D721Med (cell line): ENCODE measurements at places on chromosomes 2 and 18.

GRCh38 chr2:189440644-189440946 is 679 bp upstream of the WDR75 start:
- no peak for DNase-seq

DNA sequence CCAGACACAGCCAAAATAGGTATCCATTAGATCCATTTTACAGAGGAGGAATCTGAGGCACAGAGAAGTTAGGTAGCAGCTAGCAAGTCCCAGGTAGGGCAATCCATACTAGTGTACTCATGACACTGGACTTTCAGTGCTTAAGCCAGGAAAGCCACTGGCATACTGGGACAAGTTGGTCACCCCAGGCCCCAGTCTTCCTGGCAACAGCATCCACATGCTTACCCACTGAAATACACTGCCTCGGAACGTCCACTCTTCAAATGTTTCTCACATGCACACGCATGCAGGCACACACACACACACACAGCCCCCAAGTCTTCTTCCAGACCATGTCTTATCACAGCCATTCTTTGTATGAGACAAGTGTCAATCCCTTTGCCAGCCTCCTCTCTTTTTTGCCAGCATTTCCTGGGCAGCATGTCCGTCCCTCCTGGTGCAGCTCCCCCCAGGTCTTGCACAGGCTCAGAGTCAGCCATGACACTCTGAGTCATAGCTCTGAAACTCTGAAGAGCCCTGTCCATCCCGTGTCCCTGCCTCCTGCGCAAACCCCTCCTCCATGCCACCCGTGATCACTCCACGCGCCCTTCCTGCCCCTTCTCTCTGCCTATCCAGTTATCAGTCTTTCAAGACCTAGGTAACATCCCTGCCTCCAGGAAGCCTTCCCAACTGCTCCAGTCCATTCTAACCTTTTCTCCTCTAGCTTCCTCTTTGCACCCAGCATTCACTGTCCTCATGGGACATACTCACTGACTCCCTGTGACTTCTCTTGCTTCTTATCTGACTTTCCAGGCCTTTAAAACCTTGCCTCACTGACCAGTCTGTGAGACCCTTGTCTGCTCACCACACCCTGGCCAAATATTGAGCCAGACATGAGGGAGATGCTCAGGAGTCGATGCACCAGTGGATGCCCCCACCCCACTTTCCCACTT is 10.9 kb upstream of the TEX261 start:
- DNase-seq, result no peak

- DNase-seq, result no peak
Measured at GRCh38 chr18:55555395-55556027, 32.5 kb downstream of the TCF4 start.

DNA sequence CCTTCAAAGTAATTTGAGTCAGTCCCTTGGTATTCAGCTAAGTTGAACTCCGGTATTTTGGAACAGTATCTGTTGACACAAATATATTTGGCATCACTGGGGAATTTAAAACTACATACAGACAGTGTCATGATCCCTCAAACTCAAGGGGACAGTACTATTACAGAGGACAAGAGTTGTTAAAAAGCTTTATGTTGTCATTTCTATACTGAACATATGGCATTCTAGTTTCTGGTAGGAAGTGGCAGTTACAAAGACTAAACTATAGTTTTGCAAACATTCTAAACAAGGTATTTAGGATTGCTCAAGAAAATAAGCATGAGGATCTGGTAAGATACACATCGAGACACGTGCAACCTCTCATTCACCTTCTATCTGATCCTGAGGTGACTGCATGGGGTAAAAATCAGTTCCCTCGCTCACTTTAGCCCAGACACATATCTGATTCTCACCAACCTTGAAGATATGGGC is 16.6 kb upstream of the CCNYL1 start:
- DNase-seq, result no peak

DNA sequence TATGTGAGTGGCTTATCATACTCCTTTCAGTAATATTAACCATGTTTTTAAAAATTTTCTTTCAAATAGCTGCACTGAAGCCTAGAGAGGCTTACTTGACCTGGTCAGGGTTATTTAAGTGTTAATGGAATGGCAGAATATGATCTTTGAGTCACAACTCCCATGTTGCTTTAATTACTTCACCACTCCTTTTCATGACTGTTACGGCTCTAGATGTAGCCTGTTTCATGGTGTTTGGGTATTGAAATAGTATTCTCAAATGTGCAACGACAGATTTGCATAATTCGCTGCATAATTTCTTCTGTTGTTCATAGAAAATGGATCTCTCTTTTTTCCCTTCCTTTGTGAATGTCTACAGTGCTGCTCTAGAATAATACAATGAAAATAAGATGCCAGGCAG is 51.6 kb upstream of the PLA2R1 start:
- no peak for DNase-seq

GRCh38 chr2:109375656-109376055 is 238.1 kb downstream of the SEPTIN10 start:
- DNase-seq, result no peak

DNA sequence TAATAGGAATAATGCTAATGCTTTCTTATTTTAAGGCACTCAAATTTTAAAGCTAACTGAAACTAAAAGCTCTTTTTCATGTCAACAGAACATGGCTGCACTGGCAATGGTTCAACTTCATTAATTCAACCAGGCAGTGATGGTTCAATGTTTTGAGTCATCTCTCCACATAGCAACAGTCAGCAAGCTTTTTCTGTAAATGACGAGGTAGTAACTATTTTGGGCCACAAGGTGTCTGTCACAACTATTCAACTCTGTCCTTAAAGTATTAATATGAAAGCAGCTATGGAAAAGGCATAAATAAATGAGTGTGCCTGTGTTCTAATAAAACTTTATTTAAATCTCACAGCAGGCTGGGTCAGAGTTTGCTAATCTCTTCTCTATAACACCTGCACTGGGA is 1425.6 kb upstream of the PIK3C3 start:
- DNase-seq, result no peak

DNA sequence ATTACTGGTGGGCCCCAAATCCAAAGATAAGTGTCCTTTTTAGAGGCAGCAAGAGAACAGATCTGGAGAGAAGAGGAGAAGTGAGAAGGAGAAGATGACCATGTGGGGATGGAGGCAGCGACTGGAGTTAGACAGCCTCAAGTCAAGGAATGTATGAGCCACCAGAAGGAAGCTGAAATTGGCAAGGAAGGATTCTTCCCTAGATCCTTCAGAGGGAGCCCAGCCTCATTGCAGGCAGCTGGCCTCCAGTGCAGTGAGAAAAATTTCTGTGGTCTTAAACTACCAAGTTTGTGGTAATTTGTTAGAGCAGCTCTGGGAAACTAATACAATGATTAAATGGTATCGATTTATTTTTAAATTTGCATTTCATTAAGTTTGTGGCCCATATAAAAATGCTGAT is 167.9 kb downstream of the NCKAP5 start:
- DNase-seq, result no peak

DNA sequence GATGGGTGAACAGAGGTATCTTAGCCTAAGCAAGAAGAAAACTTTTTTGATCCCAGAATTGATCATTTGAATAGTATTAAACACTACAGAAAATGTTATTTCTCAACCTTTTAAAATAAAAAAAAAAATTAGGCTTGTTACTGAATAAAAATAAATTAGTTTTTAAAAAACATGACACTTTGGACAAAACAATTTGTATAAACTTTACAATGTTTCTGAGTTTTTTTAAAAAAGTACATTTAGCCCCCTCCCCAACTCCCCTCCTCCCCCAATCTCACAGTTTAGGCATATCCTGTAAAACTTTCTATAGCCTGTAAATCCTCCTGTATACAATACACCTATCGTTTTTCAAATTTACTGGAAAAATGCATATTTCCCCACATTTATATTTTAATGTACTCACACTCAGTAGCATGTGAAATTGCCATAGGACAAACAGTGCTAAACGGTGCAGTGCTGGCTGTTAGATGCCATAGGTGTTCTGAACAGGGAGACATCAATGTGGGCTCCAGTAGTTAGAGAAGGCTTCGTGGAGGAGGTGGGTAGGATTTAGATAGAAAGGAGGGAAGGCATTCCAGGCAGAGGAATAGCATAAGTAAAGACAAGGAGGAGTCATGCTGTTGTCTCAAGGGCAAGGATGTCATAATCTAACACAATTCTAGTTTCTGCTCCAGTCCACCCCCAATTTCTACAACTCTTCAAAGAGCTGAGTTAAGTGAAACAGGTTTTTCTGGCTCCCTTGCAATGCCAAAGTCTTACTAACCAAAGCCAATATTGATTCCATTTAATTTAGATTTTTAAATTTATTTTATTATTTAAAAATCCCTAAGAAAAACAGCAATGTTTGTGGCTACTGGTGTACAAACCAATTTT is 50.9 kb downstream of the SP3 start:
- DNase-seq, result no peak

- no peak for DNase-seq
Measured at GRCh38 chr2:145861940-145862339, 1342.0 kb upstream of the ZEB2 start.

DNA sequence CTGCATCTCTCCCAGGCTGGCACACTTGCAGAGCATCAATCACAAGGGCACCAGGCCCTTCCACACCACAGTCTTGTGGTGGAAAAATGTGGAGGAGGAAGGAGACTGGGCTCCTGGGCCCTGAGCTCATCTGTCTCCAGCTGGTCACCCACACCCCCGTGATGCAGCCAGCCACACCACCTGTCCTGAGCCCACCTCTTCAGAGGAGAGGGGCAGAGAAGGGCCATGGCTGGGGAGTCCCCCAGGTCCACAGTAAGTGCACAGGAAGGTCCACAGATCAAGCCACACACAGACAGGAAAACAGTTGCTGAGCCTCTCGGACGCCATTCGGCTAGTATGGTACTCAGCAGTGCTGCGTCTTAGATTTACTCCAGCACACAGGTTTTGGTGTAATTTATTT is 203.5 kb upstream of the SALL3 start:
- DNase-seq, result no peak

DNA sequence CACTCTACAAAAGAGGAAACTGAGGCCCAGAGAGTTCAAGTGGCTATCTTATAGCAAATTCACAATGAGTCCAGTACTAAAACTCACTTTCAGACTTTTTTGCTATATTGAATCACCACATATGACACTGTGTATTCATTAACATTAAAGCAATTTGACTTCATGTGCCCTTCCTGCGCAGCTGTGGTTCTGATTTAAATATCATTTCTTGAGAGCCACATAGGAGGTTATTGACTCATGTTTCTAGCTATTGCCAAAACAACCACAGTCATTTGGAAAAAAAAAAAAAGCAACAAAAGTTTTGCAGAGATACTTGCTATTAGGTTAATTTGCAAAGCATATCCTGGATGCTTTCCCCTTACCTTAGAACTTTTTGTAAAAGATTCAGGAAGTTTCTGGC is 341.2 kb downstream of the PIK3C3 start:
- no peak for DNase-seq

GRCh38 chr2:207944334-207944733 is 81.0 kb downstream of the PLEKHM3 start:
- no peak for DNase-seq

- no peak for DNase-seq
Measured at GRCh38 chr2:55995211-55995610, 71.6 kb upstream of the EFEMP1 start.

DNA sequence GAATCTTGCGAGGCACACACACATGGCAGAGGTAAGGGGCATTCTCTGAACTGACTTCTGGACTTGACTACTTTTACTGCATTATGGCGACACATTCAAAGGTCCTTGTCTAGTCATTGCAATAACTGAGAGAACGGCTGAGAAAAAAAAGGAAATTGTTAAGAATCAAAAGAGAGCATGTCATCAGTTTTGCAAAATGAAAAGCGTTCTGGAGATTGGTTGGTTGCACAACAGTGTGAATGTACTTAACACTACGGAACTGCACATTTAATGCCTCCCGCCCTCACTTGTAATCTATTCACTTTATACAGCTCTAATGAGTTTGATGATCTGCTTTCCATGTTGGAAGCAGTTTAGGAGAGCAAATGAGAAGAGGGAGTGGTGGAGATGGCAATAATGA is 68.5 kb upstream of the NFU1 start:
- no peak for DNase-seq

DNA sequence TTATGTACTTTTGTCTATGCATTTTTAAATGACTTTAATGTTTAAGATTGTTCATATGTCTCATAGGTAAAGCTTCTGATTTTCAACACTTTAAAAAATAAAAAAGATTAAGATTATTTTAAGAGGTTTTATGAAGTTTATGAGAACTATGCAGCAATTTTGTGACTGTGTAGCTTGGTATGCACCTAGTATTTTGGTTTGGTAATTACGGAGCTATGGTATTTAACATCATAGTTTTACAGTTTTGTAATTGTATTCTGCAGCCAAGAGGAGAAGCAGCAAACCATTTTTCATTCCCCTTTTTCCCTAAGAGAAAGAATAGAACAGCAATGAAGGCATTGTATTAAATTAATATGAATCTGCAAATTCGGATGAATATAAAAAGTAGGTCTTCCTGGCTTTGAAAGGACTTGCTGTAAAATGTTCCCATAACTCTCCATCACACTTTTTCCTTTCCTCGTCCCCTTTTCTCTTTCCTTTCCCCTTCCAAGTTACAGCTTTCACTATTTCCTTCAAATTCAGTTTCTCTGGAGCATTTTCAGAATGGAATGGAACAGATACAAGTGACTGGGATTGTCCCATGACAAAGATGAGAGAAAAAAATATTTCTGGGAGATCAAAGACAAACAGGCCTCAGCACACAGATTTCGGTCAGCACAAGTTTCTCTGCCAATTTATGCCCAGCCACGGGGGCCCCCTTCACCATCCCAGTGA is 26.1 kb upstream of the PIEZO2 start:
- no peak for DNase-seq

DNA sequence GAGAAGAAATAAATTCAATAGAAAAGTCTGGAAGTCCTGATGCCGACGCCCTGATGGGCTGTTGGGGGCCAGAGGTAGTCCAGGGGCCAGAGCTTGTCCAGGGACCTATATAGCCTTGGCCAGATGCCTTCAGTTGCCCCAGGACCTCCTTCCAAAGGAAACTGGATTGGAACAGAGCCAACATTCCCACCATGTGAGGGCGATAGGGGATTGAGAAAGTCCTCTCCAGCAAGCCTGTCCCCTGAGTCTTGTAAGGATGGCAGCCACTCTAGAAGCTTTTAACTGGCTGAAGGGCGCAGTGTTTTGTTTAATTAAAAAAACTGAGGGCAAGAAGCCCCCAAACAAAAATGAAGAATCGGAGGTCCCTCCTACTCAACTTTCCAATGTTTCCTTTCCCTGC is 54.9 kb upstream of the CDCA7 start:
- DNase-seq, result no peak

GRCh38 chr2:40244251-40244650 is 207.6 kb downstream of the SLC8A1 start:
- no peak for DNase-seq

GRCh38 chr18:36772241-36772723 is 56.5 kb downstream of the TPGS2 start:
- no peak for DNase-seq

DNA sequence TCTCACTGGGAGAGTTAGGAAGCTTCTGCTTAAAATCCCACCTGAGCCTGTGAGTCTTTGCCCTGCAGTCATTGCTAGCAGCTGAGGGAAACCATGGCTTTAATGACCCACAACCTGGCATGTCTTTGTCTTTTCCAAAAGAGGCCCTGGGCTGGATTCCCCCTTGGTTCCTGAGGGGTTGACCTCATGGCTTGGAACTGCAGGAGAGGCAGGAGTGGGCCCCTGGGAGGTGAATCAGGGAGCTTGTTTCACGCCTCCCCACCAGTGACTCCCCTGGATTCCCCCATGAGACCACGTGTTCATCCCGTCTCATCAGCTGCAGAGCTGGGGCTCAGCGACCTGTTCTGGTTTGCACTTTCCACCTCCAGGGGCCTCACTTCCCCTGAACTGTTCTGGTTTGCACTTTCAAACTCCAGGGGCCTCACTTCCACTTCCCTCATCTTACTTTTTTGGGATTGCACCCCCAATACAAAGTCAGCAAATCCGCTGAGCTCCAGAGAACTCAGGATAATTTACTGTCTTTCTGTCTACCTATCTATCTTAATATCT is 58.5 kb upstream of the TMEM18 start:
- DNase-seq, result no peak
